ENCODE measurements at places on chromosomes 4 and X.
A peak's percentile ranks its signal among the peaks of the same experiment; 100 is the strongest.

DNA sequence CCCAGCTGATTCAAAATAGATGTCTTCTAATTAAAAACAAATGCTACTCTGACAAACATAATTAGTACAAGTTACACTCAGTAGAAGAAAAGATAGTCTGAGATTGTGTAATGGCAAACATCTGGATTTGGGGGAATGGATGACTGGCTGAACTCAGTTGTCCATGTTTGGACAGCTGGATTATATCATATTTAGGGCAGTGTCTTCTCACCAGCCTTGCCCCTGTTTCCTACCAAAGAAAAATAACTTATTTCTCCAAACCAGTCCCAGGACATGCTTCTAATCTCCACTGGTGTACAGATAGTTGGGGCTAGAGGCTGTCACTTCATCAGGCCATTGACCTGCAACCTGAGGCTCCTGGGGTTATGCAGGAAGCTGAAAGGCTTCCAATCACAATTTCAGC, 237.3 kb downstream of the USP46 start:
- H3K4me3 ChIP-seq = no peak overlapping the region
- no peak overlapping the region for H3K27ac ChIP-seq
- H3K27me3 ChIP-seq = no peaks in the 10 kb centered on the region
- no peak for DNase-seq
- H3K36me3 ChIP-seq = no peaks in the 10 kb centered on the region
- no peaks in the 10 kb centered on the region for H3K4me1 ChIP-seq

GRCh38 chrX:1581132-1581531, 10.3 kb upstream of the AKAP17A start:
- no peaks in the 10 kb centered on the region for H3K36me3 ChIP-seq
- H3K27ac ChIP-seq = no peak overlapping the region
- H3K27me3 ChIP-seq = no peaks in the 10 kb centered on the region
- DNase-seq = no peak
- no peaks in the 10 kb centered on the region for H3K4me1 ChIP-seq

DNA sequence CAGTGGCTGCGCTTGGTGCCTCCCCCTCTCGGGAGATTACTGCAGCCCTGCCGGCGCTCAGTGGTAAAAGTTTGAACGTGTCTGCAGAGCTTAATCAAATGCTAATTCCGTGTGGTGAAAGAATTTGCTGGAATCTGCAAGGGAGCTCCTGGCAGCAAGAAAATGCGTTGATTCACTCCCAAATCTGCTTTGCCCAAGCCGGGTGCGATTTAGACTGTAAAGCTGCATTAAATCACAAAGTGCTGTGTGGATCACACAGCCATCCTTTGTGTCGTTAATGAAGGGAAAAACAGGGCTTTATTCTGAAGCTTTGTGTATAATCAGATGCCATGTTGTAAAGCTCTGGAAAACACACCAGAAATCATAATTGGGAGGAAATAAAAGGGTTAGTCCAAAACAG, 444.1 kb downstream of the BCOR start:
- H3K27ac ChIP-seq = no peak overlapping the region
- no peaks in the 10 kb centered on the region for H3K4me1 ChIP-seq
- no peaks in the 10 kb centered on the region for H3K27me3 ChIP-seq
- DNase-seq = no peak
- H3K4me3 ChIP-seq = no peak overlapping the region

GRCh38 chr4:13411942-13412341, 72.2 kb downstream of the RAB28 start:
- H3K27ac ChIP-seq = no peak overlapping the region
- no peak for DNase-seq
- H3K4me1 ChIP-seq = no peaks in the 10 kb centered on the region
- no peaks in the 10 kb centered on the region for H3K36me3 ChIP-seq

- H3K27ac ChIP-seq = no peak overlapping the region
- H3K27me3 ChIP-seq = no peaks in the 10 kb centered on the region
- no peaks in the 10 kb centered on the region for H3K36me3 ChIP-seq
- no peaks in the 10 kb centered on the region for H3K4me1 ChIP-seq
Observed at GRCh38 chrX:68463880-68464279, 30.6 kb upstream of the OPHN1 start.

- no peak for DNase-seq
- H3K27me3 ChIP-seq = no peaks in the 10 kb centered on the region
- H3K4me1 ChIP-seq = peaks cover 10% of the 10 kb centered on the region
- H3K27ac ChIP-seq = no peak overlapping the region
Observed at GRCh38 chr4:116925900-116926457, 159.4 kb downstream of the TRAM1L1 start.

DNA sequence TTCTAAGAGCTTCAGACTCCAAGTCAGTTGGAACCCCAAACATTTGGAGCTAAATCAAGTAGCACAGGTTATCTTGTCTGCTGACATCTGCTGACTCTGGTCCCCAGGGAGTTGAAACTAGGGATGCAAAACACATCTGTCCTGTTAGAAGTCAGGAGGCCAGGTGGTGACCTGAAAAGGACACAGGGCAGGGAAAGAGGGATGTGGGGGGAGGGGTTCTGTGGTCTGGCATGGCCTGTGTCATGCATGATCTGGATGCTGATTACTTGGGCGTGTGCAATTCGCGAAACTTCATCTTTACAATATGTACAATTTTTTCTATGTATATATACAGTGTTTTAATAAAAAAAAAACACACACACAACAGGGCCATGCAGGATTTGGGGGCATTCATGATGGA, 55.3 kb downstream of the FHDC1 start:
- H3K36me3 ChIP-seq = no peaks in the 10 kb centered on the region
- H3K4me1 ChIP-seq = no peaks in the 10 kb centered on the region
- no peak overlapping the region for H3K4me3 ChIP-seq
- DNase-seq = no peak

GRCh38 chr4:23413631-23414030, 476.2 kb downstream of the PPARGC1A start:
- H3K36me3 ChIP-seq = no peaks in the 10 kb centered on the region
- H3K27me3 ChIP-seq = no peaks in the 10 kb centered on the region
- H3K4me1 ChIP-seq = no peaks in the 10 kb centered on the region
- H3K4me3 ChIP-seq = no peak overlapping the region

- peaks cover 4% of the 10 kb centered on the region for H3K4me1 ChIP-seq
- H3K36me3 ChIP-seq = no peaks in the 10 kb centered on the region
- no peaks in the 10 kb centered on the region for H3K27me3 ChIP-seq
- H3K4me3 ChIP-seq = peak overlapping the region; percentile 95
- H3K27ac ChIP-seq = peak overlapping the region; percentile 93
Observed at GRCh38 chrX:40093586-40093985, 4.2 kb downstream of the BCOR start.

DNA sequence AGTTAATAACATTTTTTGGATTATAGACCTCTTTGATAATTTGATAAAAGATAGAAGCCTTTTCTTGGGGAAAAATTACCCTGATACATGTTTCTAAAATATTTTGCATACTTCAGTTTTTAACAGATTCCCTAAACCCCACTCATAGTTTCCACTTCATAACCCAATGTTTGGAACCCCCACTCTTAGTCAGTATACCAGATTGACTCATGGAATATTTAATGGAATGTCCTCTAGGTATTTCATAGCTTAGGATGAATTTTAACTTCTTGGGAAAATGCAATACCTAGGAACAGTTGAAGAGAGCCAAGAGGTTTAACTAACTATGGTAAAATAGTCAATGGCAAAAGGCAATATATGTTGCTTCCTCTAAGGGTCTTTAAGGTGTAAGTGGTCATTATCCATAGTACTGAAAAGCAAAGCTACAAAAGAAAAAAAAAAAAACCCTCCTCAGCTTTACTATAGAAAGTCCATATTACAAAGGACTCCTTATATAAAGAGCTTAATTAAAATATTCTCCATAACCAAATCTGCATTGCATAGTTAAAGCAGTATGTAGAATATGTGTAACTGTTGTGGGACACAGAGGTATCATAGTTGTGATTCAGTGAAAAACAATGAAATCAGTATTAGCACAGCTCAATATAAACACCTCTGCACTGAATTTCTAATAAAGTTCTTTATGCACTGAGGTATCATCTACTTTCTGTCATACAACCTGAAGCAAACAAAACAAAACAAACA, 159.9 kb downstream of the PCDH7 start:
- H3K27ac ChIP-seq = no peak overlapping the region
- H3K27me3 ChIP-seq = no peaks in the 10 kb centered on the region
- H3K4me3 ChIP-seq = no peak overlapping the region
- no peak for DNase-seq

GRCh38 chr4:33873791-33874190, 2370.5 kb downstream of the ARAP2 start:
- H3K36me3 ChIP-seq = no peaks in the 10 kb centered on the region
- no peaks in the 10 kb centered on the region for H3K4me1 ChIP-seq
- H3K27ac ChIP-seq = no peak overlapping the region
- no peak overlapping the region for H3K4me3 ChIP-seq
- H3K27me3 ChIP-seq = no peaks in the 10 kb centered on the region

GRCh38 chr4:63430105-63430504, 979.1 kb downstream of the TECRL start:
- H3K4me3 ChIP-seq = no peak overlapping the region
- H3K27me3 ChIP-seq = no peaks in the 10 kb centered on the region
- no peak overlapping the region for H3K27ac ChIP-seq

GRCh38 chr4:7941111-7941964, 1.7 kb upstream of the AFAP1 start:
- H3K36me3 ChIP-seq = no peaks in the 10 kb centered on the region
- H3K27ac ChIP-seq = no peak overlapping the region
- no peaks in the 10 kb centered on the region for H3K27me3 ChIP-seq
- H3K4me1 ChIP-seq = peaks cover 13% of the 10 kb centered on the region
- no peak overlapping the region for H3K4me3 ChIP-seq

- DNase-seq = peak; percentile 77
- H3K4me3 ChIP-seq = no peak overlapping the region
- H3K27me3 ChIP-seq = no peaks in the 10 kb centered on the region
- H3K27ac ChIP-seq = peak overlapping the region; percentile 67
- H3K36me3 ChIP-seq = peaks cover 3% of the 10 kb centered on the region
- H3K4me1 ChIP-seq = no peaks in the 10 kb centered on the region
Observed at GRCh38 chrX:63657821-63658220, 127.2 kb downstream of the ARHGEF9 start.

GRCh38 chr4:28238876-28239275, 1378.2 kb downstream of the STIM2 start:
- no peaks in the 10 kb centered on the region for H3K36me3 ChIP-seq
- no peaks in the 10 kb centered on the region for H3K27me3 ChIP-seq
- H3K4me3 ChIP-seq = no peak overlapping the region

DNA sequence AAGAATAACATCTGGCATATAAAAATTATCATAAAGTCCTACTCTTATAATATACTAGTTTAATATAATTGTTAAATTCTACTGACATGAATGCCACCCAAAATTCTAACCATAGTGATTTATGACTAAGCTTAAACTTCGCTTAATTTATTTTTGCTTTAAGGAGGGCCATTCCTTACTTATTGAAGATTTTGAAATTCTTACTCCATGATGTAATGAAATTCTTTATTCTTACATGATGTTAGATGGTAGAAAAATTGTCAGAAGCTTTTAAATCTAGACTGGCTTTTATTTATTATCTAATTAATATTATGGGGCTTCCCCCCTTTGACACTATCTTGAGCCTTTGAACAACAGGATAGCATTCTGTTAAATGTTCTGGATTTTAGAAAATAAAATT, 19.5 kb upstream of the SUPT20HL2 start:
- H3K4me1 ChIP-seq = no peaks in the 10 kb centered on the region
- no peaks in the 10 kb centered on the region for H3K36me3 ChIP-seq
- no peaks in the 10 kb centered on the region for H3K27me3 ChIP-seq
- H3K27ac ChIP-seq = no peak overlapping the region
- H3K4me3 ChIP-seq = no peak overlapping the region

DNA sequence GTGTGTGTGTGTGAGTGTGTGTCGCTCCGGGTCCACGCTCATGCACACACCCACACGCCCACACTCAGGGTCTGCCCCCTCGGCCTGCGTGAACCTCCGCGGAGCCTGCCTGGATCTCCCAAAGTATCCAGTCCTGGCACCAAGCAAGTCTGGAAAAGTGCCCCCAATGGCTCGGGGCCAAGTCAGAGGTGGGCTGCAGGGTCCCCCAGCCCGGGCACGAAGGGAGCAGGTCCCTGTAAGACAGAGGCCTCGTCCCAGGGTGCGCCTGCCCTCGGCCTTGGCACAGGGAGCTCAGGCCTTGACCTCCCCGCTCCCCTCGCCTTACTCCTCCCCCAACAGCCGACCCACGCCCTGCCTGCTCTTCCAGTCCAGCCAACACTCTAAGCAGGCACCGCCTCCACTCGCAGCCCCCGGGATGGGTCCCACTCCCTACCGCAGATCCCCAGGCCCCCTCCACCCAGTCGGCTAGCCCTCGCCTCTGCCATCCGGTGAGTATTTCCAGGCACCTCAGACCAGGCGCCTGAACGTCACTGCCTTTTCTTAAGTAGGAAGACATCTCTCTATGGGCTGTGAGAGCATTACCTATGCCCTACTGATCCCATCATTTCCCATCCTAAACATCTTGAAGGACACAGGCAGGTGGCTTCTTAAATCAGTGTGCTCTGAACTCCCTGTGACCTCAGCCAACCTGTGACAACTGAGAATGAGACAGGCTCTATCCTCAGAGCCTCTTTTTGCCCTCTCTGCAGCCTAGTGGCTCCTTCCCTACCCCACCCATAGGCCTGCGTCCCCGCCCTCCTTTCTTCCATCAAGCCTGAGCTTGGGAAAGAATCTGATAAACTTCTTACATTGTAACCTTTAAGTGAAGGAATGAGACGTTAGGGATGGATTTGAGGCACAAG, 704 bp downstream of the FAM114A1 start:
- peak overlapping the region; percentile 88 for H3K4me3 ChIP-seq
- DNase-seq = peak; percentile 77
- H3K36me3 ChIP-seq = no peaks in the 10 kb centered on the region
- H3K27me3 ChIP-seq = no peaks in the 10 kb centered on the region
- H3K27ac ChIP-seq = peak overlapping the region; percentile 96
- H3K4me1 ChIP-seq = peaks cover 49% of the 10 kb centered on the region

GRCh38 chr4:15027921-15028435, 25.7 kb downstream of the CPEB2 start:
- no peaks in the 10 kb centered on the region for H3K27me3 ChIP-seq
- peak overlapping the region; percentile 35 for H3K27ac ChIP-seq
- no peaks in the 10 kb centered on the region for H3K4me1 ChIP-seq
- no peak for DNase-seq
- no peaks in the 10 kb centered on the region for H3K36me3 ChIP-seq

DNA sequence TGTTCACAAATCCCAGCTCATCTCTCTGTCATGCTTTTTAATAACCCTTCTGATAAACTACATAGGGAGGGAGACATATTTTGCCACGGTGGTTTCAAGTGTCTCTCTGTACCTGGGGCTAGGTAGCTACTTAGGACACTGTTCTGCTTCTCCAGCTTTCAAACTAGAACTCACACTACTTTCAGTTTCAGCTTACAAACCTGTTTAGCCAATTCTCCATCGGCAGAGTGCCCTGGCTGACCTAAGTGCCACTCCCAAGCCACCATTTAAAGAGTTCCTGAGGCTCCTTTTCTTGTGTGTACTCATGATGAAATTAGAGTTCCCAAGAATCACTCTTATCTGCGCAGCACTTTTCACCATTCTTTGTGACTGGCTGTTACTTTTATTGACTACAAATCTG, 899.2 kb downstream of the FAT4 start:
- DNase-seq = no peak
- H3K27me3 ChIP-seq = no peaks in the 10 kb centered on the region
- no peak overlapping the region for H3K27ac ChIP-seq
- no peak overlapping the region for H3K4me3 ChIP-seq
- no peaks in the 10 kb centered on the region for H3K36me3 ChIP-seq
- no peaks in the 10 kb centered on the region for H3K4me1 ChIP-seq
